ENCODE measurements at places on chromosomes 4 and X.
A peak's percentile ranks its signal among the peaks of the same experiment; 100 is the strongest.

DNA sequence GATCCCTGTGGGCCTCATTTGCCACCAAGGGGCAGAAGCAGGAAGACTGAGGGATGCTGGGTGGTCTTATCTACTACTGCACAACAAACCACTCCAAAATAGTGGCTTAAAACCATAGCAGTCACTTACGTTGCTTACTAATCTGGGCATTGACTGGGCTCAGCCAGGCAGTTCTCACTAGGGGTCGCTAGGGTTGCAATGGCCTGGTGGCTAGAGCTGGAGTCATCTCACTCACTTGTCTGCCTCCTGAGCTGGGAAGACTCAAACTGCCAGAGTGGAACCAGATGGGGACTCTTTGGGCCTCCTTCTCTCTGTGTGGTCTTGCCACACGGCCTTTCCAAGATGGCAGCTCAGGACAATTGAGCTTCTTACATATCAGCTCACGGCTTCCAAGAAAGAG, 216.3 kb upstream of the BCOR start:
- DNase-seq = no peak

DNA sequence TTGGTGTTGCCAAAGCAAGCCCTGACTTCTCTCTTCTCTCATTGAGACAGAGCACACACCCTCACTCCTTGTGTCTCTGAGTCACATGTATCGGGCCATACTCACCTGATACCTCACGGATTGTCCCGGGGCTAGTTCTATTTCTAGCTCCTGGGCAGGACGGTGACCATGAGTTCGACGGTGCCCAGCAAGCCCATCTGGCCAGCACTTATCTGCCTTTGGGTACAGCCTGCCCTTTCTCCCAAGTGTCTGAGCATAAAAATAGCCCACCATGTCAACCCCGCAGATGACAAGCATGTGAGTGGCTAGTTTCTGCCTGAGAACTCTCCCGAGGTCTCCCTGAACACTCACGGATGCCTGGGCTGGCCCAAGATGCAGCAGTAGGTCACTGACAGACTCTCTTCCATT, 158.5 kb downstream of the DHRSX start:
- no peak for DNase-seq

- peak; percentile 54 for DNase-seq
These were observed 652.1 kb downstream of the ANKRD50 start for GRCh38 chr4:124060261-124060918.

DNA sequence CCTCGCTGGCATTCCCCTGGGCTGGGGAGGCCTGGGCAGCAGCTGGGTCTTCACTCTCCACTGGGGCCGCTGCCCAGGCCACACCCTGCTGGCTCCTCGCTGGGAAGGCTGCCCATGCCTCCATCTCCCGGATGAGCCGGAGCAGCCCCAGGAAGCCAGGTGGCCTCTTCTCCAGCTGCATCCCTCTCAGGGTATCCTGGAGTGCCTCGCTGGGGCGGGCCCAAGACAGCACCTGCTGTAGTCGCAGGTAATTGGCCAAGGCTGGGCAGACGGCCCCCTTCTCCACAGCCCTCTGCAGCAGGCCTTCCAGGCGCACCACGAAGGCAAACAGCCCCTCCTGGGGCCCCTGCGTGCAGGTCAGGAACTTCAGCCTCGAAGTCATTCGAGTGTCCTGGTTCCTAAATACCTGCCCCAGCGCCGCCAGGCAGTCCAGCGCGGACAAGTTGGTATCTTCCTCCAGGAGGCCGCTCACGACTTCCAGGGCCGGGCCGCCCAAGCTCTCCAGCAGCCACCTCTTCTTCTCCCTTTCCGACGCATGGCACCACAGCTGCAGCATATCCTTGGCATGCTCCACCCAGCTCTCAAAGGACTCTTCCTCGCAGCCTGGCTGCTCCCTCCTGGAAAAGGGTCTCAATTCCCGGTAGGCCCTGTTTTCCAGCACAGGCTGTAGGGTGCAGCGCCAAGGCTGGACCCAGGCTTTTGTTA, 3.7 kb downstream of the PNMA6E start:
- DNase-seq = no peak

DNA sequence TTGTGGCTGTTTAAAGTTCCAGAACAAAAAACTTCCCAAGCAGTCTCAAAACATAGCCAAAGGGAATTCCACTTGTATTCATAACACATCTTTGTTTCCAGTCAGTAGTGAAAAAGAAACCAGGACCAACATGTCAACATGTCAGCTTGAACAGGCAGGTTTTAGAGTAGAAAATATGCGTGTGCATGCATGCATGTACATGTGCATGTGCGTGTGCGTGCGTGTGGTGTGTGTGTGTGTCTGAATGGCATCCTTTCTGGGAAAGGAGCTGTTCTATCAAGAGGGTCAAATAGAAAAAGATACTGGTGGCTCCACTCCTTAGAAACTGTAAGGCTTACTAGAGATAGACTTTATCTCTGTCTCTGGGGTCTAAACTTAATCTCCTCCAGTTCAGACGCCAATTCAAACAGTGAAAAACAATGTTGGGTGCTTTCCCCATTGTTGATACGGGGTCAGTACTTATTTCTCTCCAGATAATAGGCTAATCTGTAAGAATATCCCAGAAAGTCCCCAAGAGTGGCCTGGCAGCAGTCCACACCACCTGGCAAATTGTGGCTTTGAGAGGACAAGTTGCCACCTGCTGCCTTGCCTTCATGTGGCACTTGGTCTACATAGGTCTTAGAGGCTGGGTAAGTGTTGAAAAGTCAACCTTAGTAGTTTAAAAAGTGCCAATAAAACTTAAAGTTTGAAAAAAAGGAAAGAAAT, 110.4 kb downstream of the SCD5 start:
- DNase-seq = no peak

GRCh38 chr4:72383439-72383838, 185.6 kb downstream of the ADAMTS3 start:
- no peak for DNase-seq

GRCh38 chrX:21725496-21725895, 32.4 kb downstream of the SMPX start:
- DNase-seq = no peak

DNA sequence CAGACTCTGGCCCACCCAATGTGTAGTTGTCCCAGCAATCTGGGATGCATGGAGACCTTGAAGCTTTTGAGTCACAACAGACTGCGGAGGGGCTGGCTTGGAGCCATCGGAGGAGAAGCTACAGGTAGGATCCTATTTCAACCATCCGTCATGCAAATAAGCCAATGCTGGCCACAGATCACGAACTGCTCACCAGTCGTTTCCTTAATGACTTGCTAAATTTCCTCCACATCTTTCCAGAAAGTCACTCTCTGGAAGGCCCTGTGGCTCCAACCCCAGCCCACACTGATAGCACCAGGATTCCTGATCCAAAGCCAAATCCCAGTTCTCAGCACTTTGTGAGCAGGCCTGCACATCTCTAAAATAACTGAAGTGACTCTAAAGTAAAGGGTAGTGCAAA, 321.3 kb downstream of the RAB28 start:
- DNase-seq = no peak

DNA sequence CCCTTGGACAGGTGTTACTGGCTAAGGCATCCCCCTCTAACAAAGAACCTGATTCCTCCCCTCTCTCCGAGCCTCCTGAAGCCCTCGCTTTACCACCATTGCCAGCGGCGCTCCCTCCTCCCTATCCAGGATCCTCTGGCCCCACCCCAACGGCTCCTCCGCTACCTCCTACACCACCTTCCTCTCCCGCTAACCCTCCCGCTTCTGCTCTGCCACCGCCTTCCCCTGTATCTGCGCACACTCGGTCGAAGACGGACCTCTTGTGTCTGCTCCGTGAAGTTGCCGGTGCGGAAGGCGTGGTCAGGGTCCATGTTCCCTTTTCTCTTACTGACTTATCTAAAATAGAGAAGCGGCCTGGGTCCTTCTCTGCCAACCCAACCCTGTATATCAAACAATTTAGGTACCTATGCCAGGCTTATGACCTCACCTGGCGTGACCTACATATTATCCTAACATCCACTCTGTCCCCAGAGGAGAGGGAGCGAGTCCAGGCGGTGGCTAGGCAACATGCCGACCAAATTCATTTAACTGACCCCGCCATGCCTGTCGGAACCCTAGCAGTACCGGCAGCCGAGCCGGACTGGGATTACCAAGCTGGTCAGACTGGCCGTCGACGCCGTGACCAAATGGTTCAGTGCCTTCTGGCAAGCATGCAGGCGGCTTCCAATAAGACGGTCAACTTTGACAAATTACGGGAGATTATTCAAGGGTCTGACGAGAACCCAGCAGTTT, 958.9 kb downstream of the RPA4 start:
- no peak for DNase-seq

DNA sequence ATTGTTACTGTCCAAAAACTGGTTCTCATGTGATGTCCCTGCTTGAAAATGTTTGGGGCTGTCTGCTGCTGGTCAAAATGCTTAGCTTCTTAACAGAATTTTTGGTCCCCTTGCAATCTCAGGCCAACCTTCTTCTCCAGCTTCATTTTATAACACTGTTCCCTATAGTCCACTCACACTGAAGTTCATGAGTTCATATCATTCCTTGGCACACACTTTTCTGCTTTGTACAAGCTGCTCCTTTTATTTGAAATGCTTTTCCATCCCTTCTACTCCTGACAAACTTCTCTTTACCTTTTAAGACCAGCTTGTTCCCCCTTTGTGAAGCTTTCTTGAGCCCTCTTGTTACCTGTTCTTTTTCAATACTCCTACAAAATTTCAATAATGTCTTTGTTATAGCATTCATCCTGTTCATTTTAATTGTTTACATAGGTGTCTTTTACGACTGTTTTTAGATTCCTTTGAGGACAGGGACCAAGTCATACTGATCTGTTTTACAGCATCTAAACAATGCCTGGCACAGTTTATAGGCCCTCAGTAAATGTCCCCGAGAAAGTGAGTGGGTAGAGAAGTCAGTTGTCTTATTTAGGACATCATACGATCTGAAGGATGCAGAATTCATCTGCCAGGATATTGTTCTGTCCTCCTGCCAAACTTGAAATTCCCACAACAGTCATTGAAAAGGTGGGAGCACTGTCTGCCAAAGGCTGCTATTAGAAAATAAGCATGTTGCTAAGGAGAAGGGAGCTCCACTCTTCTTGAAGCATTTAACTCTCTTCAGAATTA, 134.4 kb upstream of the BMPR1B start:
- DNase-seq = no peak

- DNase-seq = peak; percentile 16
These were observed 64.3 kb upstream of the WDR17 start for GRCh38 chr4:176001151-176002006.

- no peak for DNase-seq
These were observed 217.2 kb upstream of the HCCS start for GRCh38 chrX:10893976-10894375.

- DNase-seq = no peak
These were observed 37.0 kb upstream of the CD99L2 start for GRCh38 chrX:150935467-150935866.
